ENCODE measurements at places on chromosomes 7 and 10.

DNA sequence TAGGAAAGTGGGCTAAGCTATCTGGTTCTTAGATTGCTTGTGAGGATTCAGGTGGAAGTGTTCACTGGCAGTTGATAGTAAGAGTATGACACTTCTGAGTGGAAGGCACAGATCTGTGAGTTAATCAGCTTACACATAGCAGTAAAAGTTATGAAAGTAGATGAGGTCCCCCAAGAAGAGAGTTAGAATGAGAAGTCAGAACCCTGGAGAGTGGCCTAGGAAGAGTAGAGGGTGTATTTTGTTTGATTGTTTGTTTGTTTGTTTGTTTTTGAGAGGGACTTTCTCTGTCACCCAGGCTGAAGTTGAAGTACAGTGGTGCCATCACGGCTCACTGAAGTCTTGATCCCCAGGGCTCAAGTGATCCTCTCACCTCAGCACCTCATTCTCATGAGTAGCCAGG, 44.1 kb downstream of the SP4 start:
- DNase-seq, result no peak

GRCh38 chr10:88544140-88544870, 38.8 kb downstream of the RNLS start:
- no peak for DNase-seq

DNA sequence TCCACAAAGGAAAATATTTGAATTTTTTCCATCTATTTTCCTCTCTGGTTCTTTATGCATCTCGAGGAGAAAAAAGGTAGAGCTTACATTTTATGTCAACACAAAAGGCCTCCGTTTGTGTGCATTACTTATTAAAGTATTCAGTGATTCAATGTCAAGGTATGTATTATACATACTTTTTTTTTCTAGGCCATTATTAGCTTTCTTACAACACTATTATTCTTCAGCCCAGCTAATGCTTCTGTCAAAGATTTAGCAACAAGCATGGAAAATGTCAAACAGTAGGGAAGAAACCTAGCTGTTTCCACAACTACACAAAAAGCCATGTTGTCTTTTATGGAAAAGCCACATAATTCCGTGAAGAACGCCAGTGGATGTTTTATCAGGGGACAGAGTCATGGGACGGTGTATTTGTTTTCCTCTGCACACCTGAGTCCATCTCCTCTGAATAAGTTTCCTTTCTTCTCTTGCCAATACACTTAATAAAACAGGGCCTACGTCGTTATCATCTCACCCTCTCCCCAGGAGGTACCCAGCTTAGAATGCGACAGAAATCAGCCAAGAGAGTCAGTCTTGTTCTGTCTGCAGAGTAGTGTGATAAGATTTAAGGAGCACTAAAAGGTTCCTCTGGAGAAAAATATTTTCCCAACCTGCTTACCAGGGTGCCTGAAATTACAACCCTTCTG, 209.7 kb upstream of the AUTS2 start:
- no peak for DNase-seq

DNA sequence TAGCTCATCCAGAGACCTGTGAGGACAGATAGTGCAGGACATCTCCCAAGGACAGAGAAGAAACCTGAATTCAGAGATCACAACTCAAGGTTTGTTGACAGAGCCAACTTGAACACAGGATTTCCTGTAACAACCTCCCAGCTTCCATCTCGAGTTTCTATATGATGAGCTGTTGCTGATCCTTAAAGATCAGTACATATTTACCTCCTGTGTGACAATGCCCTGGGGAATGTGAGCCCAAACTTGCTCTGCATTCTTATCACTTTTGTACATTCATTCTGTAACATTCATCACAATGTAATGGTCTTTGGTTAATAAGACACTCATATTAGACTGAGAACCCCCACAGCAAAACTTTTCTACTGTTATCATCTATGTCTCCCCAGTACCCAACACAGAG, 468.6 kb downstream of the XPNPEP1 start:
- no peak for DNase-seq

DNA sequence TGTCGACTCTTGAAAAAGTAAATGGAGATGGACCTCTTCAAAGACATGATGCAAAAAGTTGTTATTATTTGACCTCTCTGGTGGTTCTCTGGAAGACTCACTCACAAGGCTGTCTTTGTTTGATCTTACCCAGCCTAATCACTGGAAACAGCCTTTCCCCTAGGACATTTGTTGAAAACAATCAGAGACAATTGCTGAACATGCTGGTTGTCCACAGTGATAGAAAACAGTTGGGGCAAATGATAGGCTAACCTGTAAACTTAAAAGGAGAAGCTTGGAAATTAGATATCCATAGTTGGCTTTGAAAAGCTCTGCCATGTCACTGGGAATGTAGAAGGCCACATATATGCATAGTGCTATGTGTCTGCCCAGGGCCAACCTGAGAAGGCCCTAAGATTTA, 22.9 kb upstream of the TES start:
- DNase-seq, result no peak

DNA sequence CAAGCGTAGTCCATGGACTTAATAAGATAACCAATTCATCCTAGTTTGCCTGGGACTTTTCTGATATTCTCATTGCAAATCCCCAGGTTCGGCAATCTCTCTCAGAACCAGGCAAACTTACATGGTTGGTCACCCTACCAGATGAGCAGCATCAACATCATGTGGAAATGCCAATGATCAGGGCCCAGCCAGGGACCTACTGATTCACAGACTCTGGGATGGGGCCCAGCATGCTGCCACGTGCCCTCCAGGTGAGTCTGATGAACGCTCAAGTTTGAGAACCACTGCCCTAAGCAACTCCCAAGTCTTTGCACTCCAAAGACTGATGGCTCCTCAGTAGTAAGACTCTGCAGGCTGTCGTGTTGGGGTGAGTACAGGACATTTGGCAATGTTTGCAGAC, 2.7 kb downstream of the LAMB4 start:
- no peak for DNase-seq

GRCh38 chr10:6912929-6913328, 332.9 kb upstream of the PRKCQ start:
- no peak for DNase-seq

DNA sequence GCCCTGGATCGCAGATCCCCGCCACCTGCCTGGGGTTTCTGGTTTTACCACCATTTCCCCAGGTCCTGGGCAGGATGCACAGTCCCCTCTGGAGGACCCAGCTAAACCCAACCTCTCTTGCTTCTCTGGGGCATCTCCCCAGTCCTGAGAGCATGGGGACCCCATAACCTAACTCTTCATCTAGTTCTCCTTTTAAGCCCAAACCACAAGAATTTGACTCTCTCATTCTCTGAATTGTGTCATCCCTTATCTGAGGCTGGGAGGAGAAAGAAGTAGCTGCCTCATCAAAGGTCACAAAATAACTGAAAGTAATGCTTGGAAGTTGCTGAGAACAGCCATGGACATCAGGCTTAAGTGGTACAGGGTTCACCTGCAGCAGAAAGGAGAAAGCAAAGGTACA, 159.9 kb downstream of the FGFR2 start:
- no peak for DNase-seq

DNA sequence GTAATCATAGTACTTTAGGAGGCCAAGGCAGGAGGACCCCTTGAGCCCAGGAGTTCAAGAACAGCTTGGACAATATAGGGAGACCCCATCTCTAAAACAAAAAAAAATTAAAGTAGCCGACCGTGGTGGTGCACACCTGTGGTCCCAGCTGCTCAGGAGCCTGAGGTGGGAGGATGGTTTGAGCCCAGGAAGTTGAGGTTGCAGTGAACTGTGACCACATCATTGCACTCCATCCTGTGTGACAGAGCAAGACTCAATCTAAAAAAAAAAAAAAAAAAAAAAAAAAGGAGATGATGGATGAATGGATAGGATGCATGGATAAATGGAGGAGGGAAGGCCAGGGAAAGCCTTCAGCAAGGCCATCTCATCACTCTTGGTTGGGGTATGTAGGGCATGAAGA, 33.4 kb upstream of the BMPR1A start:
- DNase-seq, result no peak

DNA sequence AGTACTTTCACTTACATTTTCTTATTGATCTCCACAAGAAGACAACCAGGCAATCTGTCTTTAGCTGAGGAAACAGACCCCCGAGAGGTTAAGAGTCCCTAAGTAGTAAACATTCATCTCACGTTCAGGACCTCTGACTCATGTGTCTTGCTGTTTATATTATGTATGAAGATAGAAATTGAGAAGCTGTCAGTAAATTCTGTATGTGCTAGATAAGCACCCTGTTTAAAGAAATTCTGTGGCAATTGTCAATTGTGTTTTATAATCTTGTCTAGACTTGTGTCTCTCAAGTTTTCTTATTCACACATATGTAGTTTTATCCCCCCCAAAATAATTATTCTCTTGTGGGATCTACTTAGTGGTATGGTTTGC, 14.5 kb downstream of the ADK start:
- no peak for DNase-seq

- no peak for DNase-seq
Measured at GRCh38 chr10:48982584-48982983, 42.9 kb upstream of the LRRC18 start.

GRCh38 chr10:45053569-45054100, 52.9 kb downstream of the ZNF22 start:
- DNase-seq, result no peak

- no peak for DNase-seq
Measured at GRCh38 chr10:12390733-12391132, 41.4 kb downstream of the CAMK1D start.

- no peak for DNase-seq
Measured at GRCh38 chr10:6218692-6219493, 16.2 kb downstream of the PFKFB3 start.

GRCh38 chr7:2619116-2619515, 12.7 kb upstream of the TTYH3 start:
- no peak for DNase-seq

DNA sequence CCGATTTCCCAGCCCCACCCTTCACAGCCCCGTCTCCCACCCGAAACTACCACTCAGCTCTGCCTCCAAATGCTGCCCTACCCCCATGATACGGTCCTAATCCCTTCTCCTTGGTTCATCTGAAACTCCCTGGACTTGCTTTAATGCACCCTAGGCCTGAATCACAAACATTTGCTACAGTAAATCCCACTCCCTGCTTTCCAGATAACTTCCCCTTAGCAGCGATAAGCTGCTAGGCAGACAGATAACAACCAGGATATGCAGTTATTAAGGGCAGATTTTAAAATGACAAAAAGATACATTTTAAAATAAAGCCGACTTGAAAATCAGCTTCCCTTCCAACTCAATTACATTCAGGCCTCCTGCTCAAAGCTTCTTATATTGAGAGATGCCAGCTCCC, 514.7 kb downstream of the GRID1 start:
- no peak for DNase-seq

DNA sequence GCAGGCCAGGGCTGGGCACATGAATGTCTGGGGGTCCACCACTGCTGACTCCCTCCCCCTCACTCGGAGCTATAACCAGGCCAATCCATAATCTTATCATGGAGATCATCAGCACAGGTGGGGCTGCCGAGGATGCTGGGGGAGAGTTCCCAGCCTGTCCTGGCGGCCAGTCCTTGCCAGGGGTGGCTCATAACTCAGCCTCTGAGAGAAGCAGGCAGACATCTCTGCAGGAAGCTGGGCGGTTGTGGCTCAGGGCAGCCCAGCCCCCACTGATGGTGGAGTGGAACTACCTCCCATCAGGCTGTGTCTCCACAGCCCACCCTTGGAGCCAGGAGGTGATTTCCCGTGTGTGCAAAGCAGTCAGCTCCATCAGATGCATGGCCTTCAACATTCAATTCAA, 109.4 kb upstream of the ZNF92 start:
- DNase-seq, result no peak

DNA sequence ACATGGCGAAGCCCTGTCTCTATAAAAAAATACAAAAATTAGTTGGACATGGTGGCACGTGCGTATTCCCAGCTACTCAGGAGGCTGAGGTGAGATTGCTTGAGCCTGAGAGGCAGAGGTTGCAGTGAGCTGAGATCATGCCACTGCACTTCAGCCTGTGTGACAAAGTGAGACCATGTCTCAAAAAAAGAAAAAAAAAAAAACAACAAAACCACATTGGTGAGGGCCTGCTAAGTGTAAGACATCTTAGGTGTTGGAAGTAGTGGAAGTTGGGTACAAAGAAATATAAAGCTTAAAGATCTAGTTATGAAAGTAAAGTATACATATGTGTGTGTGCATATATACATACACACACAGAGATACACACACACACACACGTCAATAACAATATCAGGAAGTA, 228.0 kb downstream of the EXOC4 start:
- no peak for DNase-seq

DNA sequence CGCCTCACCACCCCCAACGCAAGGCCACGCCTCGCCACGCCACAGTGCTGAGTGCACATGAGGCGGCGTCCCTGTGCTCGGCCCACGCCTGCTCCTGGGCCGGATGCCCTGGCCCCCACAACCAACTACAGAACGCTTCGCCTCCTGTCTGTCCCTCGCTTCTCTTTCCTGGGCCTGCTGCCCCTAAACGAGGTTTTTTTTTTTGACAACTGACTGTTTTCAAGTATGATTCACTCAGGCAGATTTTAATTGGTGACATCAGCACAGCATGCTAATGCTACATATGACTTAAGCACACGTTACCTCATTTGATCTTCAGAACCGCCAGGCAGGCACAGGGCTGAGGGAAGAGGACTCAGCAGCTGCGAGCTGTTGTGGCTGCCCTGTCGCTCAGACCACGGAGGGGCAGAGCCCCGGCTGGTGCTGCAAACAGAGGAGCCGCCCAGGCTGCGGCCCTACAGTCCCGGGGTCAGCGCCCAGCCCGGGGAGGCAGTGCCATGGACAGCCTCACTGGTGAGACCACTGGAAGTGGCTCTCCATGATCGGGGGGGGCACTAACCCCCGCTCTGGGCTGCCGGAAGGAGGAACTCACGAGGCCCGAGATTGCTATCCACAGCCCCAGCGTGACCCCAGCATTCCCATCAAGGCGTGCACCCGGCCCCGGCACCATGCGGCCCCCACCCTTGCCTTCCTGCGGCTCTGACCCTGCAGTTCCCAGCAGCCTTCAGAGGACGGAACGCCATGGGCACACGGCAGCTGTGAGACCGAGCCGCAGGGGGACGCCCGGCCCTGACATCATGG, 212.8 kb downstream of the MAD1L1 start:
- no peak for DNase-seq

DNA sequence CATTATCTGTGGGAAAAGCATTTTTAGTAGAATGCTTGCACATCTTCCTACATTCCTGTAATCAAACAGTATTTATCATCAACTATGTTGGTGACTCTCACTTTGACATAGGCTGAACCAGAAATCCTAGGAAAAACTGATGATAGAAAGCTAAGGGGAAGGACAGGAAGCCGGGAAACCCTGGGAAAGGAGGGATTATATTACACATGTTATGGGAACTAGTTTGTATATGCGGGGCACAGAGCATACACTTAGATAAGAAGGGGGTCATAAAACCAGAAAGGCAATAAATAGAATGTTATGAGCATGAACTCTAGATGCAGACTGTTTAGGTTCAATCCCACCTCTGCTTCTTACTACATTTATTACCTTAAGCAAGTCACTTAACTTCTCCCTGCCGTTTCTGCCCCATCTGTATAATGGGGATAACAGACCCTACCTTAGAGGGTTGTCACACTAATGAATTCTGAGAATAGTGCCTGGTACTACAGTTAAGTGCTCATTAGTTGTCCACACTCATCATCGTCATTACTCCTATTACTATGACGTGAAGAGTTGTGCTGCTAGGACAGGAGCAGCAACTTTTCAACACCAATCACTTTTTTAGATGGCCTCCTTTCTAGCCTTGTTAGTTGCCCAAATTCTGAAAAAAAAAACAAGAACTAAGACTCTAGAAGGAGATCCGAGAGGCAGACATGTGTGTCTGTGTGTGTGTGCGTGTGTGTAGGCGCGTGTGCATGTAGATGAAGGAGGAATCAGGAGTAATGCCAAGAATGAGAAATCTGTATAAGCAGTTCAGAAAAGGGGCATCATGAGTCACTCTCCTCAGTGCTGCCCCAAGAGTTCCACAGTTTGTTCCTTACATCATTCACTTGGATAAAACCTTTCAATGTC, 52.2 kb downstream of the KMT2C start:
- DNase-seq, result no peak

Data from stimulated activated CD8-positive, alpha-beta memory T cell treated with anti-CD3 and anti-CD28 coated beads, Interleukin-7, amount 100 ng/mL, for 1 hour (primary cell).